ENCODE measurements at places on chromosomes 2 and 18.

DNA sequence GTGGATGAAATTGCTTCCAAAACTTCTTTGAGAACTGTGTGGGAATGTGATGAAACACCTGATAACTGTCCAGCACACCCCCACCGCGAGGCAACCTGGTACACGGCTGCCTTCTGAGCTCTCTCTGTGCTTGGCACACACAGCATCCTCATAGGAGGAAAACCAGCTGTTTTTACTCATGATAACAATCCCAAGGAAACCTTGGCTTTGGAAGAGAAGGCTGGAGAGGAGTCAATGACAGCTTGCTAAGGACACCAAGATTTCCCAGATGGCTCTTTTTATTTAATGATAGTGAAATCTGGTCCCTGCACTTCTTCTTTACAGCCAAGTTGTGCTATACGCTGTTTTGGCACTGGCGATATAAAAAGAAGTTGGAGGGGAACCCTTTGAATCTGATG is 232.5 kb upstream of the FN1 start:
- DNase-seq: peak; percentile 65

DNA sequence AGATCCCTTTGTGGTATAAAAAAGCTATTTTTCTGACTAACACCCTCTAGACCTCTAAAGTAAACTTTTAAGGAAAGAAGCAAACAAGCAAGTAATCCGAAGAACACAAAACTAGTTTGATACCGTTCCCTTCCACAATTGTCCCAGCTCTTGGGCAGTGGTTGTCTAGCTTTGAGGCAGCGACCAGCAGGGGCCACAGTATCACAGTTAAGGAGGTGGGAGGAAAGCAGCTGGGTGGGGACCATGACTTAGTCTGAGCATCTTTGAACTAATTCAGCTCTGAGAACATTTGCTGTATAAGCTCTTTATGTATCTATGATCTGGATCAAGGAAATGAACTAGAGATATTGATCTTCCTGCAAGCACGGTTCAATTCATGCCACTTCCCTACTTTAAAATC is 51.0 kb downstream of the SF3B1 start:
- DNase-seq: no peak

GRCh38 chr2:136358576-136358975 is 240.6 kb upstream of the CXCR4 start:
- no peak for DNase-seq

DNA sequence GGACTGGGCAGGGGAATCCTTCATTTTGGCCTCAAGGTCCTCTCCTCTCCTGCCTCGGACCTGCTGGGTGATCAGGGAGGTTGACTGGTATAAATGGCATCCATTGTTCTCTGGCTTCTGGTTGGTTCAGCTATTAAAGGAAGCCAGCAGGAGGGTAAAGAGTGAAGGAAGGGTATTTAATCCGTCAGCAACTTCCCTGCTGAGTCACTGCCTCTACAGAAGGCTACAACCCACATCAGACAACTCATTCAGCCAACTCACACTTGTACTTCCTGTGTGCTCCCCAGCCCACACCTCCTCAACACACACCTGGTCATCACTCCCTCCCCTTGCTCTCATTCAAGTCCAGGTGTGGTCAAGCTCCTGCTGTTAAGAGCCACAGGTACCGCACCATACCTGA is 68.3 kb upstream of the MRPS9 start:
- no peak for DNase-seq

- peak; percentile 44 for DNase-seq
Measured at GRCh38 chr2:206031162-206031784, 54.7 kb downstream of the INO80D start.

DNA sequence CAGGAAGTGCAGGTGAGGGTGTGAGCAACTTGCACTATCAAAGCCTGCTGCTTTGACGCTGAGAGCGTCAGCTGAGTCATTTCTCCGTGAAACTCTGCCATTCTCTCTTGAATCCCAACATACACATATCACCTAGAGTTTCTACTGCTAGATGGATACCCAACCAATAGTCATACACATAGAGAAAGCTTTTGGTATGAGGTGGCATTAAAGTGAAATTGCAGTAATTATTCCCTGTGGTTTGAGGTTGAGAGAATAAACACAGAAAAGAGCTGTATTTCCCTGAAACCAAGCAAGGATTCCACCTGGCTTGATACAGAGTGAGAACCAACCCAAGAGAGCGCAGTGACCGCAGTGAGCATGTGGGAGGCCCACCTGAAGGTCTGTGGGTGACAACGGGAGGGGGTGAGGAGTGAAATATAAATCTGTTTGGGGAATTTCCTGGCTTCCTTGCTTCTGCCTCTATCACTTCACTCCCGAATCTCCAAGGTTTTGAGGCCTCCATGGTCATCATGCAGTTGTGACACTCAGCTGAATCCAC is 28.8 kb upstream of the TMEM18 start:
- DNase-seq: no peak

GRCh38 chr2:42578621-42579020 is 10.2 kb downstream of the MTA3 start:
- DNase-seq: no peak

DNA sequence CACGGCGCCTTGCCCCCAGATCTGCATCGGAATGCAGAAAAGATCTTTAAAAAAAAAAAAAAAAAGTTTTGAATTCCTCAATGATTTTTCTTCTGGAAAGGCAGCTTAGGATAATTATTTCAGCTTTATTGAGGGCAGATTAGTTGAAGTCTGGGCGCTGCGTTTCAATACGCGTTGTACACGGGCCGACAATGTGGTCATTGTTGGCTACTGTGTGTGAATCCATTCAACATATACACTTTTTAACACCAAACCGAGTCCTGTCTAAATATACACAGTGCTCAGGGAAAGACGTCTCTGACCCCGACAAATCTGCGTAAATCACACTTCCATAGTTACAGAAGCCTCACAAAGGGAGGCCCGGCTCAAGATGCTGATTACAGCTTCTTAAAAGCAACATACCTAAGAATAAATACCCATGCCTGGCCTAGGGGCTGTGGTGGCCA is 1.4 kb upstream of the SIX3 start:
- DNase-seq: no peak

DNA sequence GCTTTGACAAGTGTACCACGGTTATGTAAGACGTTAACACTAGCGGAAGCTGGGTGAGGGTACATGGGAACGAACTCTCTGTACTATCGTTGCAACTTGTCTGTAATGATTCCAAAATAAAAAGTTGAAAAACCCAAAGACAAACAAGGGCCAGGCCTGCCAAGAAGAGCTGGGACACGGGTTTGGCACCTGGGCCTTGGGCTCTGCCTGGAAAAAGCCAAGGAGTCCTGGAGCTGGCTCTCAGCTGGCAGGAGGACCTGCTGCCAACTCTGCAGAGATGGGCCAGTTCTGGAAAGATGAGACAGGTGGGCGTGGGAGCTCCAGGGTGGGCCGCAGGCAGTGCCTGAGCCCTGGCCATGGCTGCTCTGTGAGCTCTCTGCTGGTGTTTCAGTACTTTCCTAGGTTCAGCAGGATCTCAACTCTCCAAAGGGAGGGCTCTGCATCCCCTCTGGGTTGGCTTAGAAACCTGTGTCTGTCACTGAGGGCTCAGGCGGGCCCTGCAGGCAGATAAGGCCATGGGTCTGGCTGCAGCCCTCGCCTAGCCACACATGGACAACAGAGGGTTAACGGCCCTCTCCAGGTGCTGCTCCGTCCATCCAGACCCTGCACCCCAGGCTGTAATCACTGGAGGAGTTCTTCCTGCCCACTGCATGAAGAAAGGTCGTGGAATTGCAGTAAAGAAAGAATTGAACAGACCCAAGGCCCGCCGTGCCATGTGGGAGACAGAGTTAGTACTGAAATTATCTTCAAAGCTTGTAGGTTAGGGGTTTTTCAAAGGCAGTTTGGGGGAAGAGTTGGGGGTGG is 89.9 kb downstream of the RHOB start:
- no peak for DNase-seq

- no peak for DNase-seq
Measured at GRCh38 chr2:176733698-176734430, 464.6 kb downstream of the MTX2 start.

GRCh38 chr2:143700865-143701264 is 571.6 kb downstream of the ARHGAP15 start:
- DNase-seq: peak; percentile 33

DNA sequence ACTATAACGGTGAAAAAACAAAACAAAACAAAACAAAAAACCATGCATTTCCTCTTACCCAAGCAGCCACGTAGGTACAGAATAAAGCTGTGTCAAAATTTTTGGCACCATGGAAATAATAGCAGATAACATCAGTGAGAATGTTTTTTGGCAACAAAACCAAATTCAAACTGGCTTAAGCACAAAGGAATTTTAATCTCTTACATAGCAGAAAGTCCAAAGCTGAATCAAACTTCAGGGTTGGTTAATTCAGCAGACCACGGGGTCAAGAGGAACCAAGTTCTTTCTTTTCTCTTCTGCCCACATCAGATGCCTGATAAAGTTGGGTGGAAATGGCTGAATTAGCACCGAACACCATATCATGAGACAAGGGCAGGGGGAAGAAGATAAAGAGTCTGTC is 129.5 kb downstream of the PAX3 start:
- no peak for DNase-seq

DNA sequence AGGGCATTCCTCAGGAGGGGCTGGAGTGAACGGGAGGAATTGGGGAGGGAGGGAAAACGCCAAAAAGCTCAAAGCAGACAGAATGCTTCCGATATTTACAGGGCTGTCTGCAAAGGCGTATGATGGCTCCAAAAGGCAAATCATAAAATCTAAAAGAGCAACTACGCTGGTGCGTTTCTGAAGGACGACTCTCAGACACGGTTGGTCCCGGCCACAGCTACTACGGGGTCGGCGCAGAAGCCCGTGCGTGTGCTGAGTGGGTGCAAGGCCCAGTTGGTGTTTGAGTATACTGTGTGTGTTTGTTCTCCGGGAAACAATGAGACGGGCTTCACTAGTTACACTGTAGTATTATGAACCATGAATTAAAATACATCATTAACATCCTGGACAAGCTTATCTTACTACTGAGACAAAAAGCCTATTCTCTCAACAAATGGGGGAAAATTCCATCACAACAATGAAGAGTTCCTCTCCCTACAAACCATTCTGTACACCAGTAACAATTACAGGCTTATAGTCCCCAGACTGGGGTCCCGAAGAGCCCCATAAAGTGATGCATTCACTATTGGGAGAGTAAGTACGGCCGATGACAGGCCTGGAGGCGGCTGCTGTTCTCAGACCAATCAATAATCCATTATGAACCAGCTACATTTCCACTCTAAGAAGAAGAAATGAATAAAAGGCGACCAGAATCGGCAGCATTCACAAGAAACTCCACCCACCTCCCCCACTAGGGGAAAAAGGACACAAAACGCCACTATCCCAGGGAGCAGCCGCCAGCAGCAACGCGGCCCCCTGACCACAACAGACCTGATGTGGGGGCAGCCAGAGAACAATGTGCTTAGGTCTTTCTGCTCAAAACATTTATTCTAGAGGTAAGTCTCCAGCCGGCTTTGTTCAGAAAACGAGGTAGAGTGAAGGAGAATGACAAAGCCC is 43.4 kb downstream of the ZNF516 start:
- no peak for DNase-seq

DNA sequence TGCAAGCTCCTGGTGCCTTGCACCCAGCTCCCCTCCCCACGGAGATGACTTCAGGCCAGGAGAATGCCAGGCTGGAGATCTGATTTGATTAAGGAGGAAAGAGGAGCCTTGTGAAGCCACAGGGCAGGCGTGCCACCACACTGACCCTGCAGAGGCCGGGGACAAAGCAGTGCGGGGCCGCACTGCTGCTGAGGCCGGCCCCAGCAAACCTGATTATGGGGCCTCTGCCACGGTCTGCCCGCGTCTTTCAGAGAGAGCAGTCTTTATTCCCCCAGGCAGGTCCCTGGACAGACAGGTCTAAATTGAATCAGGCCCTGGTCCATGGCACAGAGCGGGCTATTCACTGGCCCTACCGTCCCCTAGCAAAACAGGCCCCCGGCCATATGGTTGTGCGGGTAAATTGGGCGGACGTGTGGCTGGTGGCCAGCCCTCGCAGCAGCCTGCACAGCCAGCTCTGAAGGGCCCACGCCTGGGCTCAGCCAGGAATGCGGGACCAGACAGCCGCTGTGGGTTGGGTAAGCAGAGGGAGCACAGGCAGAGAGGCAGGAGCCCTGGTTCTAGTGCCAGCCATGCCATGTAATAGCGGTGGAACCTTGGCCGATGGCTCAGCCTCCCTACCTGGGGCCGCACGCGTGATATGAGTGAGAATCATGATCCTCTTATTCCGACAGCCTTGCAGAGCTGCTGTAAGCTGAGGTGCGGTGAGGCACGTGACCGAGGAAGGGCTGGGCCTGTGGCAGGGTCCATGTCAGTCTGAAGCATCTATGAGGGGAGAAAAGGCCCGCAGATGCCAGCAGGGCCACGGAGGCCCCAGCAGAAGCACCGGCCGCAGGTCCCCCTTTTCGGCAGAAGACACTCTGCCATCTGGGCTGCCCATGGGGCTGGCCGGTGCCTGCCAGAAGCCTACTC is 97.3 kb upstream of the MYCN start:
- DNase-seq: no peak

GRCh38 chr18:74299746-74300145 is 8.0 kb upstream of the CYB5A start:
- peak; percentile 26 for DNase-seq

DNA sequence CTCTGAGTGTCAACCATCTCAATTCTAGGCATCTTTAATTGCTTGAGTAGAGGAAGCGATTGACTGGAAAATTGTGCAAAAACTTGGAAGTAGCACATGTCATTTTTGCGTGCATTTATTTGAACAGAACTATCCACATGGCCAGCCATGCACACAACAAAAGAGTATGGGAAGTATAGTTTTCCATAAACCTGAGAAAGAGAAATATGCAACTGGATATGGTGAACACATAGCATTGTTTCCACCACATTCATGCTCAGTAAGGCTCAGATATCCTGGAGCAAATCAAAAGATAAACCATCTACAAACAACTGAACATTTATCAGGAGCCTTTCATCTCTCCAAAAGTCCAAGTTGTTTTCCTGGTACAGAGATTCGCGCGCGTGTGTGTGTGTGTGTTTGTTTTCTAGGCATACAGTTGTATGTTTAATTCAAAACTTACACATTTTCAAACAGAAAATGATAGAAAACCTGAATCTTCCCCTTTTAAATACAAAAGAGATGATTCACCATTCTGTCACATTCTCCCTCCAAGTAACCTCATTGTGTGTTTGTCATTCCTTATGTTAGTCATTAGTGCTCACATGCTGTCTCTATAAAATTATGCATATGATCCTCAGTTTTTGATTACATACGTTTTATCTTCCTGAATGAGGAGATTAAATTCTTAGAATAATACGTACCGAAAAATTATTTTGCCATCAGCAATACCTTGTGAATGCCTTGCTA is 780.4 kb upstream of the NRXN1 start:
- peak; percentile 50 for DNase-seq

Data from fibroblast of pulmonary artery (primary cell).